T-cell (primary cell): ENCODE measurements at places on chromosomes 3 and 15.

- DNase-seq = no peak
Measured at GRCh38 chr3:111948786-111949185, 30.0 kb upstream of the ABHD10 start.

- DNase-seq = no peak
Measured at GRCh38 chr15:38691965-38692788, 127.6 kb upstream of the RASGRP1 start.

- no peak for DNase-seq
Measured at GRCh38 chr3:30500666-30501399, 105.6 kb upstream of the TGFBR2 start.

DNA sequence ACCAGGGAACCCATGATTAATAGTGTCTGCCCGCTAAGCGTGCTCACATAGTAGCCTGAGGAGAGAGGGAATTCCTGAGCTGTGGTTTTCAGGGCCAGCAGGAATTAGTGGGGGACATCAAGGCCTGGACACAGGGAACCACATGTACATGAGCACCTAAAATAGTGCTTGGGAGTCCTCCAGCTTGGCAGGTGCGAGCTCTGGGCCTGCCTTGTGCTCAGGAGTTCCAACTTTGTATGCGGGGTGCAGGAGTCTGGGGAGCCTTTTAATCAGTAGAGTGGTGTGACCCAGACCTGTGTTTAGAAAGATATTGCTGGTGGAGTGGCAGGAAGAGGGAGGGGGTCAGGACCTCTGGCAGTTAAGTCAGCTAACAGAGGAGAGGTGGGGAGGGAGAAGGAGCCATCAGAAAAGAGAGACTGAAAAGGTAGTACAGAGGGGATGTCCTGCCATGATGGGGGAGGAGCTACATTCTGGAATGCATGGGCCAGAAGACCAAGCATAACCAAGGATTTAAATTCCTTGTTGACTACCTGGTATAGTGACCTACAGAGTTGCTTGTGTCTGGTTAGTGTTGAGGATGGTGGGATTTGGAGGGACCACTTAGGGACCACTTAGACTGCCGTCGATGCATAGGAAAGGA is 1.9 kb downstream of the DAG1 start:
- no peak for DNase-seq

GRCh38 chr3:137693791-137694190 is 70.3 kb upstream of the SOX14 start:
- no peak for DNase-seq

- no peak for DNase-seq
Measured at GRCh38 chr3:117610156-117610555, 900.6 kb downstream of the TUSC7 start.

DNA sequence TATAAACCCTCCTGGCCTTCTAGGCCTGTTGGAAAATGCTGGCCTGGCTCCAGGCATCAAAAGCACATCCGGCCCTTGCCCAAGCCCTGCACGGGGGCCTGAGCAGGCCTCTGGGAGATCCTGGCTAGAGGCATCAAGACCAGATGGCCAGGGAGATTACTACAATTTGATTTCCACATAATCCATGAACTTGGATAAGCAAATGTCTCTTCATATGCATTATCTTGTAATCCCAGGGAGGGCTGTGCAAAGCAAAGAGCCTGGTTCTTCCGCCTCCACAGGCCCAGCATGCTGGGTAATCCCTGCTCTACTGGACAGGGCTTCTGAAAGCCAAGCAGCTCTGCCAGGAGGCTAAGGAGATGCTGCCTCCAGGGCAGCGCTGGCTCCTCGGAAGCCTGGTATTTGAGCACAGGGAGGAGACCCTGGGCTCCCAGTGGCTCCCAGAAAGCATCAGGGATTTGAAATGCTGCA is 18.2 kb downstream of the MRPL46 start:
- DNase-seq = no peak

GRCh38 chr15:47333734-47334133 is 383.6 kb upstream of the SEMA6D start:
- no peak for DNase-seq

GRCh38 chr3:13879946-13880810 is at the start of gene WNT7A:
Gene WNT7A, minus strand, starts transcription at chr3:13880071. Its CDS starts 255 bp downstream, at chr3:13879816.
- peak; percentile 59 for DNase-seq

GRCh38 chr15:39142500-39142899 is 438.4 kb upstream of the THBS1 start:
- DNase-seq = no peak

- DNase-seq = no peak
Measured at GRCh38 chr3:164524201-164524600, 554.1 kb downstream of the SI start.

GRCh38 chr3:178329936-178330335 is 206.3 kb upstream of the KCNMB2 start:
- no peak for DNase-seq

- no peak for DNase-seq
Measured at GRCh38 chr3:123818324-123818920, 65.7 kb downstream of the MYLK start.
